Suppressor macrophage treated with lipopolysaccharide for 1 hour (primary cell): ENCODE measurements at places on chromosomes 16 and 17.
A peak's percentile ranks its signal among the peaks of the same experiment; 100 is the strongest.

DNA sequence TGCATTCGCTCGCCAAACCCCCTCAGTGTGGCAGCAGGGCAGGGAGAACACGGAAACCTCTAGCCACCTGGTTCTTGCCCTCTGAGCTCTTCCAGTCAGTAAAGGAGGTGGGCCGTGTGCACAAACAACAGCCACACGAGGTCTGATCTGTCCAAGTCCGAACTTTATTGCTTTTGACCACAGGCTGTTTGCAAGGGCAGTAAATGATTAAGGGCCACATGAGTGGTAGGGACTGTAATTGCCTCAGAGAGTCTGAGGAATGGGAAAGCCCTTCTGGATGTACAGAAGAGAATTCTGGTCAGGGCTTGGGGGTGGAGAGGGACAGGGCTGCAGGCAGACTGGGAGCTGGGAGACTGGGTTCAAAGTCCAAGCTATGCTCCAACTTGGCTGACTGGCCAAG lies 75.7 kb upstream of the LHX1 start:
- DNase-seq = no peak

GRCh38 chr16:62041401-62041800 lies 5.2 kb upstream of the CDH8 start:
- no peak for DNase-seq

DNA sequence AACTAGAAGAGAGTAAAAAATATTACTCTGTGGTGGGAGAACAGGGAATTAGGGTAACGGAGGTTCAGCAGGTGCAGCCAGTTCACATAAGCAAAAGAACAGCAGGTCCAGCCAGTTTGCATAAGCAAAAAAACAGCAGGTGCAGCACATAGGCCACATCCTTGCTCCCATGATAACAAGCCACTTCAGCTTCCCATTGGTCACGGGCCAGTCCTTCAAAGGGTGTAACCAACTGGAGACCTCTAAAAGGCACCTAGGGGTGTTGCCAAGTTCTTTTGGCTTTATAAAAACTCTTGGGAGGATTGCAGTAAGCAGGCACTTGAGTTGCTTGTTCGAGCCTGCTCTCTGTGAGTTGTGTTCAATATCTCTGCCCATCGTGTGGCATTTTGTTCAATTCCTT lies 488.1 kb downstream of the XYLT1 start:
- no peak for DNase-seq

GRCh38 chr17:14688134-14688533 lies 387.3 kb downstream of the HS3ST3B1 start:
- no peak for DNase-seq

DNA sequence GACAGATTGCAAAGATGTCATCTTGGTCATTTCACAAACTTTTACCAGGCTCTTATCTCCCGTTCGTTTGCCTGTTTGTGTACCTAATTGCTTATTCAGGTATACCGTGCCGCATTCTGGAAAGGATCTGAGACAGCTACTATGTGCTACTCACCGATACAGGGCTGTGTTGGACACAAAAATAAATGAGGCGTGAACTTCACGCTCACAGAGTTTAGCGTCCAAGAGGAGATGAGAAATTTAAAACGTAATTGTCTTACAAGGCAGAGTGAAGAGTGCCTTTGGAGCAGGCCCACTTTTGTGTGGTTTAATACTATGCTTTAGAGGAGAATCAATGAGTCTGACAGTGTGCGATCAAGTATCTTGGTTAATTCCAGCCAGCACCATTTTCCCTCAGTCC lies 26.7 kb downstream of the MAF start:
- no peak for DNase-seq

- no peak for DNase-seq
Measured at GRCh38 chr16:78163772-78164670, 64.6 kb downstream of the WWOX start.

DNA sequence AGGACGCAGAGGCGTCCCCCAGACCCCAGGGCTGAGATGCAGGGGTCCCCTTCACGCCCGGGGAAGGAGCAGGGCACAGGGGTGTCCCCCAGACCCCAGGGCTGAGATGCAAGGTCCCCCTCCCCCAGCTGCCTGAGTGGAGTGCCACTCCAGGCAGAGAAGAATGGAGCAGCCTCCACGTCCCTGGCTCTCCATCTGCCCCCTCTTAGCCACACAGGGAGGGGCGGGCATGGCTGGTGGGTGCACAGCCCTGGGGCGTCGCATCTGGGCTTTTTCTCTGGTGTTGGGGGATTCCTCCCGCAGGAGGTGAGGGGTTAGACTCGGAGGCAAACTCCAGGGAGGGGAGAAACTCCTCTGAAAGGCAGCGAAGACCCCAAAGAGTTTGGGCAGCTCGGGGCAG lies 17.5 kb downstream of the CIBAR2 start:
- no peak for DNase-seq

DNA sequence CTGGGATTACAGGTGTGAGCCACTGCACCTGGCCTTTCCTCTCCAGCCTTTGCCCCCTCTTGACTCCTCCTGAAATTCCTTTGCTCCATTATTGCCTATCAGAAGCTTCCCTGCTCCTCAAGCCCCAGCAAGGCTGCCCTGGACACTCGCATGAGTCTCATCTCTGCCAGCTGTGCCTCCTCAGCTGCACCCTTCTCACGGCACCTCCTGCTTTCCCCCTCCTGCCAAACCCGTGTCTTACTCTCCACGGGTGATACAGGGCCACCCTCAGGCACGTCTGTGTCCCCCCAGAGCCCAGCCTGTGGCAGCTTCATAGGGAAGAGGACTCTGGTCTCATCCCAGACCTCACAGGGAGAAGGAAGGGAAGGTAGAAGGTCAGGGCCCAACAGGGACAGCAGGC lies 15.4 kb downstream of the G6PC3 start:
- no peak for DNase-seq

DNA sequence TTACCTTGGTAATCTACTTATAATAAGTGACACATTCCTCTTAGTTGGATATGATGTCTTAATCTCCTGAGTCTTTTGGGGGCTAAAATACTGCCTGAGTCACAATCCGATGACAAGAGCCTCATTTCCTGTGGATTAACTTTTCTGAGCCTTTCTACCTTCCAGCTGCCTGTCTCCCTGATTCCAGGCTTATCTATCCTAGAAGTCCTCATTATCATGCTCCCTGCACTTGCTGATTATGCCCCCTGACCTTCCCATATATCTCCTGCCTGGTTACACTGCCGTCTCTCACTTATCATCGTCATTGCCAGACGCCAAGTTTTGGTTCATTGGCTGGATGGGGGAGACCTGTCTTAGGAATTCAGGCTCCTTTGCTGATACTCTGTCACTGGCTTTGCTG lies 727.4 kb upstream of the CA10 start:
- no peak for DNase-seq

- peak; percentile 34 for DNase-seq
Measured at GRCh38 chr16:24471561-24472350, 67.6 kb upstream of the RBBP6 start.

DNA sequence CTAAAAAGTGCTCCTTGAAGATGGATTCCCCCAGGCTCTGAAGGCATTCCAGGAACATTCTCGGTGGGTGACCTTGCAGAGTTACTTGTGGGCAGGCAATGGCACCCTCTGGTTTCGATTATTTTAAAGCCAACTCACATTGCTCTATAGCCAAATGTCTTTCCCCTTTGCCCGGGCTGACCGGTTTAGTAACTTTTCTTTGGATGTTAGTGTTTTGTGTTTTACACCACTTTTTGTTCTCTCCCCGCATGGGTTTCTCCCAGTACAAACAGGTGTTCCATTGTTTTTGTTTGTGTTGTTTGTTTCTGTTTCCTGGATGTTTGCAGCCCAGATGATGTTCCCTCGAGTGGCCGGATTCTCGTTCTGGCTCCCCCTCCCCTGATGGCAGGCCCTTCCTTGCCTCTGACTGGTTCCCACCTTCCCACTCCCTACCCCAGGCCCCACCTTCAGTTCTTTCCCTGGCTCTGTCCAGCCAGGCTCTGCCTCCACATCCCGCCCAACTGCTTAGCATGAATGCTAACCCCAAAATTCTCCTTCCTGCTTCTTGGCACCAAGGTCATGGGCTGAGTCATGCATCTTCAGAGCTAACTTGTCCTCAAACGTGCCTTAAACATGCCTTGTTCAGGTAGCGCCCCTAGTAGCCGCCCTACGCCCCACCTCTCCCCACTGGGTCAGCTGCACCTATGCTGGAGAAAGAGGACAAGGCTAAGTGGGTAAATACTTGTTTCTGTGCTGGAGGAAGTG lies 40.6 kb downstream of the ELAC2 start:
- DNase-seq = no peak
